Suprapubic skin (tissue), 4 donors: ENCODE measurements at places on chromosomes 16 and 17. TPM values are rescaled to one million over a fixed set of nuclear protein-coding genes. Genes with fewer than 3 reads are reported as not detected.
A peak's percentile ranks its signal among the peaks of the same experiment; 100 is the strongest.

DNA sequence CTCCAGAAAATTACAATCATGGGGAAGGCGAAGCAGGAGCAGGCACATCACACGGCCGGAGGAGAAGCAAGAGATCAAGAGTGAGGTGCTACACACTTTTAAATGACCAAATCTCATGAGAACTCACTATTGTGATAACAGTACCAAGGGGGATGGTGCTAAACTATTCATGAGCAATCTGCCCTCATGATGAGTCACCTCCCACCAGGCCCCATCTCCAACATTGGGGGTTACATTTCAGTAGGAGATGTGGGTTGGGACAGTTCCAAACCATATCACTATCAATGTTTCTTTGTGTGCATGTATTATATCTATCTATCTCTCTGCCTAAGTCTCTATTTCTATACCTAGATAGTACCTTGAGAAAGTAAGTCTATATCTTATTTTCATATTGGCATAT, 724.8 kb downstream of the CDH11 start:
- no peaks in the 10 kb centered on the region for H3K4me1 ChIP-seq
- no peak overlapping the region for H3K27ac ChIP-seq

- peak; percentile 64 for DNase-seq
- H3K27ac ChIP-seq = peak overlapping the region; percentile 73
- H3K4me3 ChIP-seq = peak overlapping the region; percentile 62
Measured at GRCh38 chr17:1997927-1998742, 27.0 kb downstream of the RTN4RL1 start.

GRCh38 chr16:3256866-3257465, 533 bp upstream of the MEFV start:
- H3K27ac ChIP-seq = no peak overlapping the region
- DNase-seq = no peak
- H3K27me3 ChIP-seq = peaks cover 4% of the 10 kb centered on the region
- no peaks in the 10 kb centered on the region for H3K4me1 ChIP-seq
- H3K4me3 ChIP-seq = no peak overlapping the region
- H3K36me3 ChIP-seq = no peaks in the 10 kb centered on the region

- H3K4me3 ChIP-seq = no peak overlapping the region
- peak; percentile 61 for DNase-seq
- H3K4me1 ChIP-seq = peaks cover 8% of the 10 kb centered on the region
- H3K27ac ChIP-seq = no peak overlapping the region
- H3K36me3 ChIP-seq = peaks cover 36% of the 10 kb centered on the region
Measured at GRCh38 chr17:78108726-78109488, 19.6 kb downstream of the TMC6 start.

GRCh38 chr16:8370374-8371270, 219.7 kb downstream of the TMEM114 start:
- H3K36me3 ChIP-seq = no peaks in the 10 kb centered on the region
- no peak for DNase-seq
- H3K4me3 ChIP-seq = no peak overlapping the region
- H3K4me1 ChIP-seq = no peaks in the 10 kb centered on the region

DNA sequence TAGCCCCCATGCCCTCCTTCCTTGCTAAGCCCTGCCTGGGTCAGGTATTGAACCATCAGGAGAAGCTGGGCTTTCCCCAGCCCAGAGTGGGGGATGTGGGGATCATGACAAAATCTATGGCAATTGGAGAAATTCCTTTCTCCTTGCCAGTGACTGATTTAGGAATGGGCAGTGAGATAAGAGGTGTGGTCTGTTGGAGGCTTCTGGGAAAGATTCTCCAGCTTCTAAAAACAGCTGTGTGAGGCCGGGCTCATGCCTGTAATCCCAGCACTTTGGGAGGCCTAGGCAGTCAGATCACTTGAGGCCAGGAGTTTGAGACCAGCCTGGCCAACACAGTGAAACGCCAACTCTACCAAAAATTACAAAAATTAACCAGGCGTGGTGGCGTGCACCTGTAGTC, 69.1 kb downstream of the SRCIN1 start:
- no peak overlapping the region for H3K4me3 ChIP-seq
- H3K27me3 ChIP-seq = peaks cover 39% of the 10 kb centered on the region
- H3K27ac ChIP-seq = no peak overlapping the region
- no peak for DNase-seq

DNA sequence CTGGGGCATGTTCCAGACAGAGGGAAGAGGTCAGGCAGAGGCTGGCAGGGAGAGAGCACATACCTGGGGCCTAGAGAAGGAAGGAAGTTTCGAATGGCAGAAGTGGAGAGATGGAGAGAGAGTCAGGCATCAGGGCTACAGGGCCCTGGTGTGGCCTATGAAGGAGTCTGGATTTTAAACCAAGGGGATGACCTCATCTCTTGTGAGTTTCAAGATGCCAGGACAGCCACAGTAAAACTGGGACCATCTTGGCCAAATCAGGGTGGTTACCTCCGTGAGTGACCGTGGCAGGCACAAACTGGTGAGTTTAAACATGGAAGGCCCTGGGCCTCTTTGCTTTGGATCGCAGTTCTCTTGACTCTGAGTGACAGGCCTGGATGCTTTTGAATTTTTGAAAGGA, 7.6 kb upstream of the ATP2C2 start:
- no peak for DNase-seq
- no peak overlapping the region for H3K4me3 ChIP-seq
- no peak overlapping the region for H3K27ac ChIP-seq
- H3K36me3 ChIP-seq = no peaks in the 10 kb centered on the region
- no peaks in the 10 kb centered on the region for H3K27me3 ChIP-seq

- peak overlapping the region; percentile 60 for H3K27ac ChIP-seq
- H3K4me1 ChIP-seq = peaks cover 74% of the 10 kb centered on the region
- H3K36me3 ChIP-seq = peaks cover 32% of the 10 kb centered on the region
- no peak for DNase-seq
- H3K4me3 ChIP-seq = no peak overlapping the region
Measured at GRCh38 chr17:1511756-1512321, 4.6 kb downstream of the INPP5K start.

- H3K27me3 ChIP-seq = peaks cover 15% of the 10 kb centered on the region
- DNase-seq = no peak
- no peak overlapping the region for H3K27ac ChIP-seq
- H3K4me3 ChIP-seq = no peak overlapping the region
Measured at GRCh38 chr17:34725008-34725407, 145.6 kb downstream of the TMEM132E start.

- no peaks in the 10 kb centered on the region for H3K4me1 ChIP-seq
- no peak for DNase-seq
- no peaks in the 10 kb centered on the region for H3K27me3 ChIP-seq
- H3K27ac ChIP-seq = no peak overlapping the region
- H3K36me3 ChIP-seq = no peaks in the 10 kb centered on the region
Measured at GRCh38 chr17:38942696-38943334, 17.4 kb downstream of the LASP1NB start.

DNA sequence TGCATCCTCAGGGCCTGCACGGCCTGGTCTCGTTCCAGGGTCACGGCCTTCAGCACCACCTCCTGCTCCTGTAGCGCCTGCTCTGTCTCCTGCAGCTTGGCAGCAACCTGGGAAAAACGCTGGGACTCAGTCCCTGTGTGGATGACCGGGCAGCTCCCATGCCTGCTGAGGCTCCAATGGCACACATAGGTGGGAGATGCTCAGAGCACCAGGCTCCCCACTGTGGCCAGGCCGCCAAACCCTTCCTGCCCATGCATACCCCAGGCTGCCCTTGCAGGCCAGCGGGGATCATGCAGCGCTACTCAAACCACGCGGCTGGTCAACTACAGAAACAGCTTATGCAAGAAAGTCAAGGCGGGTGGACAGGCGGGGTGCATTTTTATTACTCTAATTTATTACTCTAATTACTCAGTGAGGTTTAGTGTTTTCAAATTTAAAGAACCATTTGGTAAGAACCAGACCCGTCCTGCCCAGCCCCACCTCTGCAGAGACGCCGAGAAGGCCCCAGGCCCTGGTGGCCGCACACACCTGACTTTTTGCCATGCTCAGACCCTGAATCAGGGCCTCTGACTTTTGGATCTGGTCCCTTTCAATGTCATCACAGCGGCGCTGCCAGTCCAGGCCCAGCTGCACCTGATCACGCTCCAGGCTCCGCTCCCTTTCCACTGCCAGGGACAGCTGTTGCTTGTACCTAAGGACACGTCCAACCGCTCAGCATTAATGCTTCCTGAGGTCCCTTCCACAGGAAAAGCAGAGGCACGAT, 34.0 kb downstream of the CCDC57 start:
- H3K4me3 ChIP-seq = no peak overlapping the region
- H3K27ac ChIP-seq = no peak overlapping the region
- H3K36me3 ChIP-seq = peaks cover 24% of the 10 kb centered on the region

DNA sequence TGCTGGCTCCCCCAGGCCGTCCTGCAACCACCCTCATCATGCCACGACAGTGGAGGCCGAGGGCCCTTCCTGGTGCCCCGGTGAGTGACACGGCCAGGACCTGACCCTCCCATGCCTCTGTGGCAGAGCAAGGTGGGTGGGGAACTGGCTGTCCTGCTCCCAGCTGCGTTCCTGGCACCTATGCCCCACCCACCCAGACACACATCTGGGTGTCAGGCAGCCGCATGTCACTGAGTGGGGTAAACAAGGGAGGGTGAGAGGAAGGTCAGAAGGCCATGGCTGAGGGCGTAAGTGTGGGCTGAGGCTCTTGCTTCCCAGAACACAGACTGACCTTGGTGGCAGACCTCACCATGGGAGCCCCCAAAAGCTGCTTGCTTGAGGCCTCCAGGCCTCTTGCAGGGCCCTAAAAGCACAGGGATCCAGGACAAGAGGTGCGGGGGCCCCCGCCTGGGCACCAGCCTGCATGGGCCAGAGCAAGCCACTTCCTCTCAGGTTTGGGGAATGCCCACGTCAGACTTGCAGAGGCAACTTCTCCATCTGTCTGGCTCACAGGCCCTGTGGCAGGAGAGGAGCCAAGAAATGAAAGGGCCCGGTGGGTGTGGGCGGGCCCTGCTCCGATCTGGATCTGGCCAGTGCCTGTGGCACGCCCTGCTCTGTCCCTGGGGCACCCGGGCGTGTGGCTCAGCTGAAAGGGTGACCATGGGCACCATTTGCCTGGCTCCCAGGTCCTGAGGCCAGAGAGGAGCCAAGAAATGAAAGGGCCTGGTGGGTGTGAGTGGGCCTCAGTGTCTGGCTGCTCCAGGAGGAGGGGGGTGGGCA, 3.9 kb upstream of the CCDC57 start:
- no peaks in the 10 kb centered on the region for H3K36me3 ChIP-seq
- DNase-seq = no peak
- no peak overlapping the region for H3K4me3 ChIP-seq
- H3K27me3 ChIP-seq = no peaks in the 10 kb centered on the region
- H3K27ac ChIP-seq = peak overlapping the region; percentile 43
- peaks cover 49% of the 10 kb centered on the region for H3K4me1 ChIP-seq

DNA sequence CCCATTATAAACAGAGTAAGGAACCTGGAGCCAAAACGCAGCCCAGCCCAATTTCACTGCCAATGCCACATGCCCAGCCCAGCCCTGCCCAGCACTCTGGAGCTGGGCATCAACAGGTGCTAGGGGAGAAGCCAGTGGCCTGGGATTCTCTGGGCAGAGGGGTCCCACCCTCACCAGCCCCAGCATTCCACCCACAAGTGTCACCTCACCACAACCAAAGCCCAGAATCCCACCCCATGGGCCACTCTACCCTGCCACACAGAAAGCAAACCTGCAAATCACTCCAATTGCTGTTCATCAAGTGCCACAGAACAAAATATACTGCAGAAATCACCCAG, 102.5 kb upstream of the CDH5 start:
- DNase-seq = peak; percentile 68
- H3K36me3 ChIP-seq = no peaks in the 10 kb centered on the region
- H3K4me1 ChIP-seq = peaks cover 45% of the 10 kb centered on the region
- H3K27ac ChIP-seq = no peak overlapping the region

DNA sequence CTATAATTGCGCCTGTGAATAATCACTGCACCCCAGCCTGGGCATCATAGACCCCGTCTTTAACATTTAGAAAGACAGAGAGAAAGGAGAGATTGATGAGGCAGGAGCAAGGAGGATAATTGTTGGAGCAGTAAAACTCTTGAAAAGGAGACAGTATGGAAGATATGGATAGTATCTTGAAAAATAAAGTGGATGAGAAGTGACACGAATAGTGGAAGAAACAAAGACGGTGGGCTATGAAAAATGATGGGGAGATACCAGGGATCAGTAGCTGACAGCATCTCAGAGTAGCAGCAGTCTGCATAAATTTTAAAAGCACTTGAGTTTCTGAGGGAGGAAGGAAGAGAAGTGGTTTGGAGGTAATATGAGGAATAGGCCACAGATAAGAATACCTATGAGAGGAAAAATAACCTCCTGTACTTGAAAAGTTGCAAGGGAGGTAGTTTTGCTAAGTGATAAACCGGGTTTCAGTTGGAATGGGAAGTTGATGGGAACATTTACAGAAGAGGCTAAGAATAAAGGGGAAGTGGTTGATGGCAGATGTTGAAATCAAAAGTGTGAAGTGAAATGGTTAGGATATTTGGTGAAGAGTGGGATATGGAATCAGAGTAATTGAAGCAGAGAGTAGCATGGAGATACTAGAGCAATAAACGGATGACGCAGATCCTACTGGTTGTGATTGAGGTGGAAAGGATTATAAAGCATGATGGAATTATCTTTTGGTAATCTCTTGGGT, 1.8 kb upstream of the PPM1D start:
- H3K36me3 ChIP-seq = no peaks in the 10 kb centered on the region
- no peak for DNase-seq
- H3K27ac ChIP-seq = no peak overlapping the region

PRDM7 gene
- not detected for total RNA-seq

SLC5A2 gene
- not detected for total RNA-seq

MRPL28 gene
- total RNA-seq = 43.1 TPM

SMTNL2 gene
- not detected for total RNA-seq

EPX gene
- not detected for total RNA-seq

C17orf113 gene
- 2.3 TPM for total RNA-seq

RAB40B gene
- 22.8 TPM for total RNA-seq

CCDC154 gene
- total RNA-seq = 0.34 TPM

CPHXL2 gene
- total RNA-seq = not detected
